ENCODE measurements at places on chromosomes 16 and 17. TPM values are rescaled to one million over a fixed set of nuclear protein-coding genes. Genes with fewer than 3 reads are reported as not detected.

The CYBA gene
- total RNA-seq: 191 TPM

The CA7 gene
- not detected for total RNA-seq

The TSNAXIP1 gene
- total RNA-seq: 1.2 TPM

The IL21R gene
- 5.2 TPM for total RNA-seq

The TBX21 gene
- total RNA-seq: not detected

The CCL7 gene
- 3.9 TPM for total RNA-seq

The SPNS2 gene
- total RNA-seq: 1.3 TPM

The ITGAD gene
- total RNA-seq: not detected

The HBQ1 gene
- total RNA-seq: not detected

All from articular chondrocyte of knee joint (primary cell).